NCI-H1417 treated with DMSO at 0.1 percent for 48 hours (cell line): ENCODE measurements at places on chromosomes 7 and 10.

DNA sequence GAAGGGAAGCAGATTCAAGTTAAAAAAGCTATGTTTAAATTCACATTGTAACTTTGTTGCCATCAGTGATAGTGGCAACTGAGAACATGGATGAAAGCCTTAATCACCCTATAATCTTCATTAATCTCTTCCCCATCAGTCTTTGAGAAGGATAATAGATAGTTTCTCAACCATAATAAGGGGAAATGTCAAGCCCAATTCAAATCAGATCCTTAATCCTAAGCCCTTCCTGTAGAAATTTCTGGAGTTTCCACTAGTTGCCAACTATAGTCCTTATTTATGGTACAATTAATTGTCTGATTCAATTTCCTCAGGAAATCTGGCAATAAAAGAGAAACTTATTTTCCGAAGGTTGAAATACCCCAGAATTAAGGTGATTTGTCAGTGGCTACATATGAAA is 431.8 kb downstream of the ZWINT start:
- no peak for DNase-seq

- DNase-seq = no peak
Observed at GRCh38 chr7:107147464-107148393, 21.1 kb upstream of the HBP1 start.

DNA sequence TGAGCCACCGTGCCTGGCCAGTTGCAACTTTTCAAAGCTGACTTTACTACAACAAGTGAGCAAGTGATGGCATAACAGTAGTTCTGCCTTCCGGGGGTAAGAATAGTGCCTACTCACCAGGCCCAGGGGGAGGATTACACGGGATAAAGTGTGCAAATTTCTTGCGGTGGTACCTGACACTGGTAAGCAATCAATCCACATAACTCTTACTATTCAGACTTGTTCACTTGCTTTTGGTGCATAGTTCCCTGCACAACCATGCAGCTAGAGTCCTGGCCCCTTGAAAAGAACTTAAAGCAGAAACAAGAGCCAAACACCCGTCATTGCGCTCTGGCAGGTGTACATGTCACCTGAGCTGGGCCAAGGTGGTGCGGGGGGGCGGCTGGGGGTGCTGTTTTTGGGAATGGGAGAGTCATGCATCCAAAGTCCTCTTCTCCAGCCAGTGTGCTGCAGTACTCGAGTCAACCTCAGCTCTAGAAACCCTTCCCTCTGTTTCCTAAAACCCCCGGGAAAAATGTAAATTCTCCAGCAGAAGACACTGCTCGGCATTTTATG is 5.4 kb upstream of the COBL start:
- no peak for DNase-seq

GRCh38 chr10:74432841-74433594 is 282.0 kb downstream of the ADK start:
- DNase-seq = peak; percentile 36

GRCh38 chr10:58952747-58953466 is 223.5 kb upstream of the PHYHIPL start:
- DNase-seq = no peak

GRCh38 chr7:55140221-55140940 is 121.6 kb downstream of the EGFR start:
- no peak for DNase-seq

DNA sequence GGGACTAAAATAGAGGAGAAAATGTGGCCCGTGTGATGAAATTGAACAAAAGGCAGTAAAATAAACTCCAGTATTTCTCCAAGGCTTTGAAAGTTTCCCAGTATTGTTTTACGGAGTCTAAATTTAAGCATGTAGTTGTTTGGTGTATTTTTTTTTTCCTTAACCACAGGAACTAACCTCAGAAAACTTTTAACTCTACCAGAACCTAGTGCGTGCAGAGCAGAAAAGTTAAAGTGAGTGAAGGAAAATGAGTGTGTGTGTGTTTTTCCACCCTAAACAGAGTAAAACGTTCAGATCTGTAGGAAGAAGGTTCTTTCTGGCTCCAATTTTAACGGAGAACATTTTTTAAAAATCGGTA is 812 bp downstream of the PROSER2 start:
- DNase-seq = no peak
